ENCODE measurements at places on chromosomes 11 and 22. TPM values are rescaled to one million over a fixed set of nuclear protein-coding genes. Genes with fewer than 3 reads are reported as not detected.

- H3K27ac ChIP-seq = no peak overlapping the region
- H3K27me3 ChIP-seq = peaks cover 3% of the 10 kb centered on the region
- no peak overlapping the region for H3K4me3 ChIP-seq
- no peaks in the 10 kb centered on the region for H3K36me3 ChIP-seq
These were observed 35.8 kb downstream of the SC5D start for GRCh38 chr11:121328176-121328966.

- no peak for DNase-seq
- H3K27me3 ChIP-seq = no peaks in the 10 kb centered on the region
- H3K27ac ChIP-seq = peak overlapping the region; percentile 93
- no peaks in the 10 kb centered on the region for H3K36me3 ChIP-seq
These were observed 46.7 kb upstream of the CCDC188 start for GRCh38 chr22:20197407-20198030.

- H3K36me3 ChIP-seq = no peaks in the 10 kb centered on the region
- H3K27ac ChIP-seq = peak overlapping the region; percentile 83
- DNase-seq = no peak
- no peak overlapping the region for H3K4me3 ChIP-seq
These were observed 2.9 kb downstream of the APOC3 start for GRCh38 chr11:116832350-116833290.

DNA sequence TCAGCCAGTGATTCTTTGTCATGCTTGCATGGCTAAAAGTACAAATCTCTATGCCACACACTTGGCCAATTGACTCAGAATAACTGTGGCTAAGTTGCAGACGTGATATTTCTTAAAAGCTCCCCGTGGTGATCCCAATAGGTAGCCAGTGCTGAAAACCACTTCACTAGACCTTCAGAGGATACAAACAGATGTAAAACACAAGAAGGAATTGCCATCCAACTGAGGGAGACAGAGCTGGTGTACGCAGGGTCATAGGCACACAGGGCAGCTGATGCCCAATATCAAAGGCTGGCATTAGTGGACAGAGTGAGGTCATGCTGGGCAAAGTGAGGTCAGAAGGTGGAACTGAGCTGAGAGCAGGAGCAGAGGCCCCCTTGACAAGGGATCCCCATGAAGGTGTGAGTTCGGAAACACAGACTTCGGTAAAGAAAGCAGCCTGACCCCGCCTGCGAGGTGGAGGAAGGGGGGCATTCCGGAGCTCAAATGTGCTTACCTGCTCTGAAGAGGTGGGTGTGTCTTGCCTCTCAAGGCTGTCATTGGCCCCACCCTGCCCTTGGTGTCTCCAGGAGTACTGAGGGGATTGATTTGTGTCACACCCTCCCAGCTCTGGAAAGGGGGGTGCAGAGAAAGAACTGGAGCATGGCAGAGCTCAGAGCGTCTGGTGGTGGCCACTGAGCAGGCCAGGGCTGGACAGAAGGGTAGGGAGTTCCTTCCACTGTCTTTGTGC is 344.9 kb upstream of the B3GAT1 start:
- no peaks in the 10 kb centered on the region for H3K36me3 ChIP-seq
- peaks cover 67% of the 10 kb centered on the region for H3K27me3 ChIP-seq
- no peak for DNase-seq
- peaks cover 3% of the 10 kb centered on the region for H3K4me1 ChIP-seq
- H3K4me3 ChIP-seq = no peak overlapping the region

DNA sequence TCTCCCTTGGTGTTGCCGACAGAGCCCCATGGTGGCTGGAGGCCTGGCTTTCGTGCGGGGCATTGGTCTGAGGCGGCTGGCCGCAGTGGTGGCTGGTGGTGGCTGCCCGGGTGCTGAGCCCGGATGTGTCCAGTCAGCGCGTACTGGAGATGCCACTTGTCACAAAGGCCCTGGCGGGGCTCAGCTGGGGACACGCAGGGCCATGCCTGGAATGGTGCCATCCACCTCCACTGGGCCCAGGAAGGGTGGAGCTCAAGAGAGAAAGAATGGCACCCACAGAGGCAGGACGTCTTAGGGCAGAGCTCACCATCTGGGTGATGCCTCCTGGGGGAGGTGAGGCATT is 92.5 kb downstream of the CEP164 start:
- no peak overlapping the region for H3K4me3 ChIP-seq
- no peaks in the 10 kb centered on the region for H3K36me3 ChIP-seq
- DNase-seq = no peak
- H3K27me3 ChIP-seq = peaks cover 24% of the 10 kb centered on the region

DNA sequence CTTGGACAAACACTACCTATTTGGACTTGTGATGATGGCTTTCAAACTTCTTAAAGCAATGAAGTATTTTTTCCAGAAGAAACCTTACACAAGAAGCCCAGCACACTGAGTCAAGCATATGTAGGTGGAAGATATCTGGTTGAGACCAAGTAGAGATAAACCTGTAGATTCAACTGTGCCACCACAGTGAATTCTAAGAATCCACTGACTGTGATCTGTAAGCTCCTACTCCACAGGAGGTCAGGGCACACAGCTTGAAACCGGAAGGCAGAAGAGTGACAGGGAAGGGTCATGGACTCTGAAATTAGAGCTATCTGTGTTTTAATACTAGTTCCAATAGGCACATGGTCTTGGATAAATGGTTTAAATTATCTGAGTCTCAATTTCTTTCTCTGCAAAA is 404.5 kb downstream of the ETS1 start:
- no peak overlapping the region for H3K4me3 ChIP-seq
- H3K27ac ChIP-seq = no peak overlapping the region
- no peaks in the 10 kb centered on the region for H3K4me1 ChIP-seq

GRCh38 chr11:102703826-102704493 is 1.6 kb downstream of the MMP27 start:
- DNase-seq = no peak
- no peak overlapping the region for H3K4me3 ChIP-seq
- H3K27me3 ChIP-seq = peaks cover 34% of the 10 kb centered on the region
- no peak overlapping the region for H3K27ac ChIP-seq

DNA sequence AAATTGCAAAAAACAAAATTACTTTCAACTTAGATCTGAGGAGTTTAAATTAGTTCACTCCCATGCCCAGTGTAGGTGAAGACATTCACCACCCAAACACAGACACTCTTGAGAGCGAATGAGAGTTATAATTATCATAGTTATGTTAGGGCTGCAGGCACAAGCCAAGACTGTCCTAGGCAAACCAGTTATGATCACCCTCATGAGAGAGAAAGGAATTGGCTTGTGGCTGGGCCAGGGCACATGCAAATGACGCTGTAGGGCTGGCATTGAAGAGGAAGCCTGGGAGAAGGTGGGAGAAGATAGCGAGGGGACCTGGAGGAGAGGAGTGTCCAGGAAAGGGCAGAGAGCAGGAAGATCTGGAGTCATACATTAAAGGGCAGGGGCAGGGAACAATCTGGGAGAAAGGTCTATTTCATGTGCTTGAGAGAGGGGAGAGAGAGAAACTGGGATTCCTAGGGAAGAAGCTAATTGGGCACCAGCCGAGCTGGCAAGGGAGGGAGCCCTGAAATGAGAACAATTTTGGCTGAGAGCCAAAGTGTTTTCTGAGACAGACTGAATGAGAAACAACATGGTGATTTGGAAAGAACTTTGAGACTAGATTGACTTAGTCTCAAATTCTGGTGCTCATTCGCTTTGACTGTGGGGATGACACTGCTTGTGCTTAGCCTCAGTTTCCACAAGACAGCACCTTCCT is 279.9 kb downstream of the KIRREL3 start:
- H3K27me3 ChIP-seq = peaks cover 92% of the 10 kb centered on the region
- no peaks in the 10 kb centered on the region for H3K4me1 ChIP-seq
- H3K4me3 ChIP-seq = no peak overlapping the region
- no peak overlapping the region for H3K27ac ChIP-seq
- no peak for DNase-seq

DNA sequence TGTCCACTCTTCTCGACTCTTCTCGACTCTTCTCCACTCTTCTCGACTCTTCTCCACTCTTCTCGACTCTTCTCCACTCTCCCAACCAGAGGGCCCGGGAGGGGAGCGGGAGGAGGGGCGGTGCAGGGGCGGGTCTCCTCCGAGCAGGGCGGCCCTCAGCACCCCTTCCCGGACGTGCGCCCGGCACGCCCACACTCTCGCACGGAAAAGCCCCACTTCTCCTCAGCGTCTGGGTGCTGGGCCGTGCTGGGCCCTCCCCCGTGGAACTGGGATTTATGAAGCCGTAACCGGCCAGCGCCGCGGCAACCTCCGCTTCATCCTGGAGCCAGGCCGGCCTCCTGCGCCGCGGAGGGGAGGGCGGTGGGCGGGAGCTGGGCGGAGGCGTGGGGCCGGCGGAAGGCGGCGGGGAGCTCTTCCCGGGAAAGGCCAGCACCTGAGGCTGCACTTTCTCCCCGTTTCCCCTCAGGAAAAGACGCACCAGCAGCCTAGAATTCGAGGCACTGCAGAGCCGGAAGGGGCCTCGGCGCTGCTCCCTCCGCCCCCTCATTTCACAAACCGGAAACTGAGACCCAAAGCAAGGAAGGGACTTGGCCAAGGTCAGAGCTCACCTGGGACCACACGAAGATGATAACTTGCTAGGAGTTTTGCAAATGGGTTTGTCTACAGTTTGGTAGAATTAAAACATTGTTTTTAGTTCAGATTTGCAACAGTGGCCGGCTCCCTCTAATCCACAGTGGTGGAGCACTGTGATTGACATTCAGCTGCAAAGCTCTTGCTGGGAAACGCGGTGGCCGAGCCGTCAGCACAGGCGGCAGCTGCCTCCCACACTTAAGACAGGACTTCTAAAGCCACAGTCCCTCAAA is 31.6 kb upstream of the JAM3 start:
- peaks cover 16% of the 10 kb centered on the region for H3K27me3 ChIP-seq
- H3K27ac ChIP-seq = peak overlapping the region; percentile 81
- H3K4me3 ChIP-seq = peak overlapping the region; percentile 86
- peaks cover 18% of the 10 kb centered on the region for H3K4me1 ChIP-seq

- H3K27me3 ChIP-seq = no peaks in the 10 kb centered on the region
- H3K4me1 ChIP-seq = no peaks in the 10 kb centered on the region
- no peak for DNase-seq
- H3K27ac ChIP-seq = no peak overlapping the region
These were observed 795.5 kb downstream of the METTL15 start for GRCh38 chr11:28903716-28904115.

DNA sequence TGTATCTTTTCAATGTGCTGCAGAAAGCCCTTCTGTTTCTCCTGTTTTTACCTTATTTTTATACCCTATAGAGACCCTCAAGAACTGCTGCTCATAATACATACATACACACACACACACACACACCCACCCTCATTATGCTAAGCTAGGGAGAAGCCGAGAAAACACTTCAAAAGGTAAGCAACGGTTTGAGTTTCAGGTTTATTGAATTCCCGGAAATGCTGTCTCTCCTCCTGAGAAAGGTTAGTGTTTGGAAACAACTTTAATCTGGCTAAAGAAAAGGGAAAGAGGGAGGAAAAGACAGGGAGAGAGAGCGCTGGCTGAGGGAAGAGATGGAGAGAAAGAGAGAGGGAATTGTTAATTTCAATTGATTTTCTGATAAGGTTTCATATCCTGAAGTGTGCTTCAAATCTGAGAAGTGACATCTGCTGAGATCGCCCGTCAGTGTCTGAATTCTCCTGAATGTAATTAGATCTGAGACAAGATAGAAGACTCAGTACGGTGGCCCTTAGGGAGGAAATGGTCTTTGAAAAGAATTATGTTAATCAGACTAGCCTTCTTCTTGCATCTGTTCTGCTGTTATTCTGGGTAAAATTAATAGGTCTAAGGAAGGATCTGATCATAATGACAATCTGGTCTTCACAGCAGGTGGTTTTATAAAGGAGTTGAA is 169.1 kb downstream of the NXPE2 start:
- peaks cover 3% of the 10 kb centered on the region for H3K4me1 ChIP-seq
- H3K27ac ChIP-seq = no peak overlapping the region
- H3K36me3 ChIP-seq = no peaks in the 10 kb centered on the region

DNA sequence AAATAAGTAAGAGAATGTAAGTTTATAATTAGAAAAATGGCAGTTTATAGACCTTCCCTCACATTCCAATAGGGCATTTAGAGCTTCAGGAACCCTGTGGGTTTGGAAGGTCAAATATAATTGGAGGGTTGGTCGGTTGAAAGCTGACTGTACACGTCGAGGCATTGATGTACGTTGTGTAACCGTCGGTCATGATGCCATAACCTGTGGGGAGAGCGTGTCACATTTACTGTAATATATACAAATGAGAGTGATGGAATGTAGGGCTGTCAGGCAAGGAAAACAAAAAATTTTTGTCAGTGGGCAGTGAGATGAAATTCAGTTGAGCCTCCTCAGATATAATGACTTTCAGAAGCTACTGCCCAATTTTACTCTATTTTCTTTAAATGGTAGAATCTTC is 88.5 kb downstream of the ARL14EP start:
- H3K4me1 ChIP-seq = peaks cover 31% of the 10 kb centered on the region
- H3K27ac ChIP-seq = no peak overlapping the region
- no peaks in the 10 kb centered on the region for H3K27me3 ChIP-seq
- no peak overlapping the region for H3K4me3 ChIP-seq

- H3K27me3 ChIP-seq = no peaks in the 10 kb centered on the region
- no peak overlapping the region for H3K4me3 ChIP-seq
- H3K36me3 ChIP-seq = peaks cover 2% of the 10 kb centered on the region
These were observed 25.3 kb upstream of the KRTAP5-6 start for GRCh38 chr11:1671658-1672057.

DNA sequence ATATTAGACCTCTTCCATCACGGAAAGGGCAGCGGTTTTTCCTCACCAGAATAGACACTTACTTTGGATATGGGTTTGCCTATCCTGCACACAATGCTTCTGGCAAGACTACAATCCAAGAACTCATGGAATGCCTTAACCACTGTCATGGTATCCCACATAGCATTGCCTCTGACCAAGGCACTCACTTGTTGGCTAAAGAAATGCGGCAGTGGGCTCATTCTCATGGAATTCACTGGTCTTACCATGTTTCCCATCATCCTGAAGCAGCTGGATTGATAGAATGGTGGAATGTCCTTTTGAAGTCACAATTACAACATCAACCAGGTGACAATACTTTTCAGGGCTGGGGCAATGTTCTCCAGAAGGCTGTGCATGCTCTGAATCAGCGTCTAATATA is 20.8 kb downstream of the MS4A4E start:
- no peak overlapping the region for H3K4me3 ChIP-seq
- H3K27me3 ChIP-seq = no peaks in the 10 kb centered on the region
- H3K36me3 ChIP-seq = no peaks in the 10 kb centered on the region
- no peak overlapping the region for H3K27ac ChIP-seq
- no peak for DNase-seq

- DNase-seq = no peak
- no peak overlapping the region for H3K4me3 ChIP-seq
- H3K27me3 ChIP-seq = no peaks in the 10 kb centered on the region
- peaks cover 20% of the 10 kb centered on the region for H3K4me1 ChIP-seq
- peaks cover 6% of the 10 kb centered on the region for H3K36me3 ChIP-seq
These were observed 4.2 kb downstream of the OVOL1 start for GRCh38 chr11:65790902-65791650.

Gene DNAJB13
- total RNA-seq = 1.4 TPM

Gene WBP2NL
- not detected for total RNA-seq

Gene LRRC55
- total RNA-seq = 0.12 TPM

Gene SLC37A2
- total RNA-seq = 0.51 TPM

Gene CST6
- not detected for total RNA-seq

Gene MAML2
- total RNA-seq = 18.8 TPM

Gene EIF3M
- total RNA-seq = 238 TPM

Gene NRIP3
- total RNA-seq = 0.65 TPM

Gene OR2AG2
- 0.48 TPM for total RNA-seq

Gene MPPED1
- 0.96 TPM for total RNA-seq

Gene BEST1
- 0.44 TPM for total RNA-seq

Gene NXPE1
- total RNA-seq = not detected

Gene NRXN2
- total RNA-seq = 0.60 TPM

Gene ALX4
- not detected for total RNA-seq
